ENCODE measurements at places on chromosomes 11 and 22.

DNA sequence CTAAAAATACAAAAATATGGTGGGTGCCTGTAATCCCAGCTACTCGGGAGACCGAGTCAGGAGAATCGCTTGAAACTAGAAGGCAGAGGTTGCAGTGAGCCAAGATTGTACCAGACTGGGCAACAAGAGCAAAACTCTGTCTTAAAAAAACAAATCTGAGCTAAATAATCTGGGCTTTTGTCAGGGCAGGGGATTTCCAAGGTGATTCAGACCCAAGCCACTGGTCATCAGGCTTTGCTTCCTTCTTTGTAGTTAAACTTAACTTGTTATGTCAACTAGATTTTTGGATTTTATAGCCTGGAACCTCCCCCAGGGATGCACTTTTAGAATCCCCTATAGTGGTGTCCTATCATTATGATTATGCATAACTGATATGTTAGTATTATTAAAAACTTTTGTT is 27.0 kb upstream of the SLC22A8 start:
- no peak for DNase-seq

DNA sequence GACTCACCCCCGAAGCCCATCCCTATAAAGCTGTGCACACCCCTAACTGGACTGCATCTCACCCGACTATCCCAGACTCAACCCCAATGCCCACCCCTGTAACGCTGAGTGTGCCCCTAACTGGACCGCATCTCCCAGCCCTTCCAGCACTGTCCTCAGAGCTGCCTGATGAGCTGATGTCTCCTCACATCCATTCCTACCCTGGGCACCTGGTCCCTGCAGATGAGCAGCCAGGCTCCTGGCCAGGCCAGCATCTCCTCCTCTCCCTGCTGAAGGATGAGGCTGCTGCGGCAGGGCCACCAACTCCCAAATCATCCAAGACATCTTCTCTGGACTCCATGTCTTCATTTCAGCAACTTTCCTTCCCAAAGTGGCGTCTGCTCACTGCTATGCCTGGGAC is 332.1 kb downstream of the CTTN start:
- DNase-seq = no peak

DNA sequence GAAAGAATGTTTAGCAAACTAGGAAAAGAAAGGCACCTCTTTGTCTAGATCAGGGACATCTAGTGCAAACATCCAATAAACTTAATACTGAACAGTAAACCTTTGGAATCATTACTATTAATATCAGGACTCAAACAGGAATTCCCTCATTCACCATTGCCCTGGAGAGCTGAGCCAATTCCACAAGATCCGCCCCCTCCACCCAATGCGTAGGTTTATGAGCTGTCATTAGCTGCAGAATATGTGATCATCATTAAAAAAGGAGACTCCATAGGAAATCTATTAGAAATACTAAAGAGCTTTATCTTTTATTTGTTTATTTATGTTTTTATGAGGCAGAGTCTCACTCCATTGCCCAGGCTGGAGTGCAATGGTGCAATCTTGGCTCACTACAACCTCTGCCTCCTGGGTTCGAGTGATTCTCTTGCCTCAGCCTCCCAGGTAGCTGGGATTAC is 5.5 kb downstream of the IL17REL start:
- DNase-seq = no peak

DNA sequence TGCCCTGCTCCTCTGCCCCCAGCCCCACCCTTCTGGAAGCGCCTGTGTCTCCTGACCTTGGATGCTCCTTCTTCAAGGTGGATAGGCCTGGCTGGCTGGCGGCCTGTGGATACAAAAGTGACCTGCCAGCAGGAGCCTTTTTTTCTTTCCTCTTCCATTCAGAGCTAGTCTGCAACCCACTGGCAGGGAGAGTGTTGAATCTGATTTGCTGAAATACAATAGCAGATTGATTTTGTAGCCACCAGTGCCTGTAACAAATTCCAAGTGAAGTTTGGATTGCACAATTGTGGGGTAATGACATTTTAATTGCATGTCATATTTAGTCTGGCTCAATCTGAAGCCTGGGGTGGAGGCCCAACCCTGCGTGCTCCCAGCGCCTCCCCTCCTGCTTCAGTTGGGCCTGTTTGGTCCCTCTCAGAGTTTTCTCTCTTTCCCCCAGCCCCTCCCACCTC is 97.2 kb downstream of the GRIK4 start:
- no peak for DNase-seq

DNA sequence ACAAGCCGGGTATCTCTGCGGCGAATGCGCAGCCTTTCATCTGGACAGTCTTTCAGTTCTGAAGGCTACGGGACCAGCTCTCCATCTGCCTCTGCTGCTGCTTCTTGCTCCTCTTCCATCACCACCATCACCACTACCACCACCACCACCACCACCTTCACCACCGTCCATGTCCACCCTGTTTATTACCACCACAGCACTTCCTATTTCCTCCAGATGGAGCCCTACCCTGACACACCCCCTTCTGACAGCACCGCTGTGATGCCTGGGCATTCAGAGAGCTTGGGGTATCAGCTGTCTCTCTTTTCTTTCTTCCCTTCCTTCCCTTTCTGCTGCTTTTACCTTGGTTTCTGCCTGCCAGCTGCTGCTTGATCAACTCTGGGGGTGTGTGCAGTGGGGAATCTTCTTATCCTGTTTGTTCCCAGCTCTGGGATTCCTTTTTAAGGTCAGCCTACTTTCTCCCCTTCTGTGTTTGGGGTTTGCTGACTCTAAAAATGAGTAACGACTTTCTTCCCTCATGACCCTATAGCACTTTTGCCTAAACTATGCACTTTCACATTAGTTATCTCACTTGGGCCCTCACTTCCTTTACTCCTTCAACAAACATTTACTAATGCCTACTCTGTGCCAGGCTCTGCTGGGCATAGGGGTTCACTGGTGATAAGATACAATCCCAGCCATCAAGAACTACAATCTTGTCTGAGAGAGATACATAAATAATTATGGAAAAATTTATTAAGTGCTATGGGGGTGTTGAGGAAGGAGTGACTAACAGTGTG is 7.8 kb upstream of the RRM1 start:
- no peak for DNase-seq

DNA sequence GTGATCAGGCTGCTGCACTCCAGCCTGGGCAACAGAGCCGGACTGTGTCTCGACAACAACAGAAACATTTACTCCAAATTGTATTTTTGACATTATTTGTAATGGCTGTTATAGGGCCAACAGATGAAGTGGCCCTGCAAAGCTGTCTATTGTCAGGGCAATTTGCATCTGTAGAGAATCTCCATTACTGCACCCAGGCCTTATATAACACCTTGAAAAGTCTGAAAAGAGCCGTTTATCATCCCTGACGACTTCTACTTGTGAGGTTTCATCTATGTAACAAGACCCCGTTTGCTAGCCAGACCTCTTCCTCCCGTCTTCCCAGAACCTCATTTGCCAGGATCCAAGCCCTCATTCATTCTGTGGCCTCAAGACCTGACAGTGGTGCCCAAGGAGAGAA is 9.1 kb upstream of the CTTN start:
- DNase-seq = no peak

GRCh38 chr11:81220146-81220895 is 1513.3 kb downstream of the FAM181B start:
- DNase-seq = no peak

DNA sequence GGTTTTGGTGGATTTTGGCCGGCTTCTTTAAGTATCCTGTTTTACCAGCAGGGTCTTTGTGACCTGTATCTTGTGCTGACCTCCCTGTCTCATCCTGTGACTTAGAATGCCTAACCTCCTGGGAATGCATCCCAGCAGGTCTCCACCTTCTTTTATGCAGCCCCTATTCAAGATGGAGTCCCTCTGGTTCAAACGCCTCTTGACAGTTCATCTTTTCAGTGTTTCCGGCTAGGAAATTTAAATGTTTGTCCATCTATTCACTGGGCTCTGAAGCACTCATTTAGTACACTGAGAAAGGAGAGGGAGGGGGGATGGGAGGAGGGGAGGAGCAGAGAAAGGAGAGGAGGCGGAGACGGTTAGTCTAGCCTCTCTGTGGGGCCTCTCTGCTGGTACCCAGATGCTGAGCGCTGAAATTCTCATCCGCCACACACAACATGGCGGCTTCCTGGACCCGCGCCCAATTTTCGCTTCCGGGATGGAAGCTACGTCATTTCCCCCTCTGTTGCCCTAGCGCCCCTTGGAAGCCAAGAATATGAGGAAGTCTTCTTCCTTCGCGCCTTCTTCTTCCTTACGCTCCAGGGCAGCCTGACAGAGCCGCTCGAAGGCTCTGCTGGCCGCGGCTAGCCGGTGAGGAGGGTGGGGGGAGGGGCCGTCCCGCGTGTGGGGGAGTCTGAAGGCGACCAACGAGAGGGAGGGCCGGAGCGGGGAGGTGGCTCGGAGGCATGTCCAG is 69.0 kb upstream of the SYT13 start:
- peak; percentile 83 for DNase-seq

- DNase-seq = no peak
Observed at GRCh38 chr11:133153031-133153430, 379.3 kb downstream of the OPCML start.

GRCh38 chr11:117654281-117655255 is 142.4 kb downstream of the DSCAML1 start:
- no peak for DNase-seq

GRCh38 chr11:8296872-8297271 is 33.2 kb upstream of the LMO1 start:
- no peak for DNase-seq

GRCh38 chr11:112533682-112534081 is 273.0 kb upstream of the PLET1 start:
- no peak for DNase-seq

DNA sequence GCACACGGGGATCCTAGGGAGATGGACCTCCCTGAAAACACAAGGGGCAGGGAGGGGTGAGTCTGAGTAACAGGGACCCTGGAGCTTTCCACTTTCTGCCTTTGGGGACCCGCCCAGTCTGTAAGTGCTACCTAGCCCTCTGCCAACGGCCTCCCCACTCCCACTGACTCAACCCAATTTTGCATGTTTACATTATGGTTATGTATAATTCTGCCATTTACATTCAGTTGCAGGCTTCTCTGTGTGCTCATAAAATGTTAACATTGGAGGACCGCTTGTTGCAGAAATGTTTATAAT is 105.8 kb downstream of the DSCAML1 start:
- no peak for DNase-seq

- no peak for DNase-seq
Observed at GRCh38 chr11:76193219-76193618, 13.1 kb downstream of the WNT11 start.

DNA sequence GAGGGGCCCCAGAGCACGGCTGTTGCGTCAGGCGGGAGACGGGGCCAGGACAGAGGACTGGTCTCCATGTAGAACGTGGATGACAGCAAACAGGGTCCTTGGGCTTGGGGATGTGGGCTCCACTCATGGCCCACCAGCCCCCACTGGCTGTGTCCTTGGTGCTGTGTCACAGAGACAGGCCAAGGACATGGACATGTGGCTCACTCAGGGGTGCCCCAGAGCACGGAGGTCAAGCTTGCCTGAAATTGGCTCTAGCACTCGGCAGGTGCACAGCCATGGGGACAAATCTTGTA is 14.4 kb downstream of the FADS2 start:
- no peak for DNase-seq

- no peak for DNase-seq
Observed at GRCh38 chr11:108774037-108774730, 109.3 kb downstream of the DDX10 start.

- no peak for DNase-seq
Observed at GRCh38 chr22:38497869-38498268, 8.2 kb downstream of the DDX17 start.

GRCh38 chr11:116892374-116892773 is 55.0 kb upstream of the APOA1 start:
- no peak for DNase-seq

DNA sequence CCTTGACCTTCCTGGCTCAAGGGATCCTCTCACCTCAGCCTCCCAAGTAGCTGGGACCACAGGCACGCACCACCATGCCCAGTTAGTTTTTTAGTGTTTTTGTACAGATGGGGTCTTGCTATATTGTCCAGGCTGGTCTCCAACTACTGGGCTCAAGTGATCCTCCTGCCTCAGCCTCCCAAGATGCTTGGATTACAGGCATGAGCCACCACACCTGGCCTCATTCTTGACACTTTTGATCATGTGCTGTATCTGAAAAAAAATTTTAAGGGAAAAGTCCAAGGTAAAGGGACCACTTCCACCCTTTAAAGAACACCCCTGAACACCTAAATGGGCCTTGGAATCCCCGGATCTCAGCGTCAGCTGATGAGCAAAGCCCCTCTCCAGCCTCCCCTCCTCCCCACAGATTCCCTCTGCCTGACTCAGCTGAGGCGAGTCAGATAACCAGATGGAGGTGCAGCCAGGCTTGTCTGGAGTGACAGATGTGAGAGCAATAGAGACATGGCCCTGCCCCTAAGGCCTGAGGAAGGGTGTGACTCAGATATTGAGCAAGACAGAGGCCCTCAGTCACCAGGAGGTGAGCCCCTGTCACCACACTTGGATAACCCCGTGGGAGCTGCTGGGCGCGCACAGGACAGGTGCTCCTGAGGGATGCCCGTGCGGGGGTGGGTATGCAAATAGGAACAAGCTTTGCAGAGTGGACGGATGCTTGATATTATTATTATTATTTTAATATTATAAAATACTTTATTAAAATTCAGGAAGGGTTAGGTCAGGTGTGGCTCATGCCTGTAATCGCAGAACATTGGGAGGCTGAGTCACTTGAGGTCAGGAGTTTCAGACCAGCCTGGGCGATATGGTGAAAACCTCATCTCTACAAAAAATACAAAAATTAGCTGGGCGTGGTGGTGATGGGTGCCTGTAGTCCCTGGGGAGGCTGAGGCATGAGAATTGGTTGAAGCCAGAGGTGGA is 5.0 kb upstream of the CCDC88B start:
- peak; percentile 79 for DNase-seq

DNA sequence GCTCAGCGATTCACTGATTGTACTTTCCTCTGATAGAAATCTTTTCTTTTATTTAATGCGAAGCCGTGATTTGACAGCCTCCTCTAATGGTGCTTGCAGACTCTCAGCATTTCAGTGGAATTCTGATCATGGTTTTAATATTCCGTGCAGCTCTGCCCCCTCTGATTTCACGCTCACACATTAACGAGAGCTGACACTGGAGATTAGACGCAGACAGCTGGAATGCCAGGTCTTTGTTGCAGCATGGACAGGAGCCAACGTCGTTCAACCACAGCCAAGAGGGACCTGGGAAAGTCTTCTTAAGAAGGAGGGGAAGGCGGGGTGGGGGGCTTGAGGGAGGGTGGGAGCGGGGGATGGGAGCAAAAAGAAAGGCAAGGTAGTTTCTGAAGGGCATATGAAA is 186.4 kb downstream of the BLID start:
- DNase-seq = no peak

DNA sequence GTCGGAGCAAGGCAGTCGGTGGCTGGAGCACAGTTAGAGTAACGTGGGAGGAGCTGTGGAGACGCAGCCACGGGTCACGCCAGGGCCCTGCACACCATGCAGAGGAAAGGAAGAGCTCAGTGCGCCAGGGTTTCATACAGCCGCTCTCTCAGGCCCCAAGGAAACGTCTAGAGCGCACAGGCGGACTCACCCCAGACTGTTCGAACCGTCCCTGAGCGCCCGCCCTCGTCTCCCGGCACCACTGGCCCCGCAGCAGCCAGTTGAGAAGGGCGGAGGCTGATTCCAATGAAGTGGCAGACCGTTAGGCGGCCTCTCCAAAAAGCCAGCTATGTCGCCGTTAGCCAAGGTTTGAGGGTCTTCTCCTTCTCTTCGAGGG is 483 bp upstream of the HYLS1 start:
- DNase-seq = peak; percentile 47
